Activated CD8-positive, alpha-beta memory T cell treated with anti-CD3 and anti-CD28 coated beads, Interleukin-2, amount 50 U/mL, for 4 hours (primary cell): ENCODE measurements at places on chromosomes 2 and 18.

GRCh38 chr2:230865307-230865765, 594 bp downstream of the ITM2C start:
- no peak for DNase-seq

DNA sequence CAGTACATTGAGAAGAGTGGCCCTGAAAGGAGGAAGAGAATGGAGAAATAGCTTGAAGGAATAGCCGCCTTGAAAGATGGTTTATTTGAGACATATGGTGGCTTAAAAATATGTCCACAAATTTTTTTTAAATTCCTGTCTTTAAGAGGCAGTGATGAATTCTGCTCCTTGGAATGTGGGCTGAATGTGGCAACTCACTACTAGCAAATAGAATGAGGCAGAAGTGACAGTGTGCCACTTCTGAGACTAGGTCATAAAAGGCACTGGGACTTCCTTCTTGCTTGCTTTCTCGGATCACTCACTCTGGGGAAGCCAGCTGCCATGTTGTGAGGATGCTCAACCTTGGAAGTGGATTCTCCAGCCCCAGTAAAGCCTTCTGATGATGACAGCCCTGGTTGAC, 67.0 kb downstream of the FAM161A start:
- DNase-seq = no peak

DNA sequence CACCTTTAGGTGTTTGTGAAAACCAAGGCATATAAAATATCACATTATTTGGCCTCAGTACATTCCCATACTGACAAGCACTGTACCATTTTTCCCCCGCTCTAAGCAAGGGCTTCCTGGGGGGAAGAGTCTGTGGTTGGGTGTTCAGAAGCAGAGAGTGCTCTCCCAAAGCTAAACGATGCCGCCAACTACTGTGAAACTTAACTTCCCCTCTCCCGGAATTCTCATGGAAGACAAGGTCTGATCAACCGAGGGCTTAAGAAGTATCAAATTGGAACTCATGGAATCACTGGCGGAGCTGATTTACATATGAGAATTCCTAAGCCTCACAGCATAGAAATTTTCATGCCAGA, 433 bp upstream of the MFF start:
- DNase-seq = no peak

GRCh38 chr2:62467100-62467474, 38.9 kb downstream of the TMEM17 start:
- DNase-seq = no peak

- DNase-seq = no peak
Observed at GRCh38 chr18:78496079-78496478, 483.5 kb upstream of the SALL3 start.

DNA sequence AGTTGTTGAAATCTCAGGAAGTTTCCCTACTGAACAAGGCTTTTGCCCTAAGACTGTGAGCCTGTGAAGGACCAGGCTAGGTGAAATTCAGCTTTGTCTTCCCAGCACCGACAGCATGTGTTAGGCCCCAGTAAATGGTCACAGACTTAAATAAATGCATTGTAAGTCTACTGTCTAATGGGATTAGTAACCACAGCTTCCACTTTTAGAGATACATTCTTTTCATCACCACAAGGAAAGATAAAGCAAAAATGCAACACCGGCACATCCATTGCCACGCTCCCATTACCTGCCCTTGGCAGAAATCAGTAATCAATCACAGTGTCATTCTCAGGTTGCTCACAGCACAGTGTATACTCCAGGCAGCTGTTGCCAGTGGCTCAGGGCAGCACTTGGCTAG, 59.3 kb downstream of the CRACDL start:
- DNase-seq = no peak

DNA sequence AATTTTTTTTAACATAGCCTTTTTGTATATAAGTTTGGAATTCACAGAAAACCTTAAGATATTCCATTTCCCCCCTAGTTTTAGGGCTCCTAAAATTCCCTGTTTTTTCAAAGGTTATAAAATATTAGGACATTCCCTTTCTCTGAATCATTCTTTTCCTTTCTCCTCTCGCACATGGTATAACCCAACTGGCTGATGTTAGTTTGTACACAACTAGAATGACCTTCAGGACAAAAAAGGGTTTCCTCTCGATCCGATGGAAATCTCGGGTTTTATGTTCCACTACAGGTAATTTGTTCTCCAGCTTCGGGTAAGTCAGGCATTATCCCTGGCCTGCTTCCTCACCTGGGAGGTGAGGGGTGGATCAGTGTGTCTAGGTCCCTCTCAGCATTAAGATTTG, 215.1 kb downstream of the LDLRAD4 start:
- DNase-seq = no peak

- DNase-seq = no peak
Observed at GRCh38 chr2:44055664-44056063, 59.9 kb upstream of the LRPPRC start.

GRCh38 chr18:33469699-33470098, 29.2 kb upstream of the CCDC178 start:
- no peak for DNase-seq

GRCh38 chr18:64377446-64377845, 228.6 kb upstream of the LINC00305 start:
- DNase-seq = no peak

GRCh38 chr2:70145851-70146739, 44.7 kb downstream of the C2orf42 start:
- no peak for DNase-seq

- DNase-seq = no peak
Observed at GRCh38 chr2:15176604-15177003, 384.5 kb downstream of the NBAS start.

DNA sequence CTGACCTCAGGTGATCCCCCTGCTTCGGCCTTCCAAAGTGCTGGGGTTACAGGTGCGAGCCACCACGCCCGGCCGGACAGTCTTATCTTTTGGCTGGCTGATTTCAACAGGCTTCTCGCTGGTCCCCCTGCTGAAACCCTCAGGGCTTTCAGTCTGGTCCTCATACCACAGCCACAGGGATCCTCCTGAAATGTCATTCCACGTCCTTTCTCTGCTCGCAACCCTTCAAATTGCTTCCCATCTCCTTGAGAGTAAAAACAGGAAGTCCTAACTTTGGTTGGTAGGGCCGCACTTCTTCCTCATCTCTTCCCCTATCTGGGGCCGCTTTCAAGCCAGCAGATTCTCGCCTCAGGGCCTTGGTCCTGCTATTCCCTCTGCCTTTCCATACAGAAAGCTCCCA, 1.4 kb upstream of the CAB39 start:
- no peak for DNase-seq

GRCh38 chr2:150802635-150803034, 315.2 kb upstream of the RND3 start:
- DNase-seq = no peak

- peak; percentile 24 for DNase-seq
Observed at GRCh38 chr2:88059979-88060906, 4.7 kb upstream of the KRCC1 start.

DNA sequence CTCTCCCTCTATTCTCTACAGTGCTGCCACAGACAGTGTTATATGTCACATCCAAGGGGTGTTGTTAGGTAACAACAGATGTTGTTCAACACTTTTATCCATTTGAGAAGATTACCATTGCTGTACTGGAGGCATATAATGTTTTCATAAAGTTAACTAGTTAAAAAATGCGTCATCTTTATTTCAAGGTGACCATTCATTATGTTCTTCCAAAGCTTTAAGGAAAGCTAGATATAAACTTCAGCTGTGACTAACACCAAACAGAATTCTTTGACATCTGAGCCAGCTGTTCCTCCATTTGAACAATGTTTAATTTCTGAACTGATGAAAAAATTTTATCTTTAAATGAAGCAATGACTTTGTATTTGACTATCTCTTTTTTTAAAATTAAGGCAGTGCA, 1099.6 kb upstream of the TMEFF2 start:
- no peak for DNase-seq

GRCh38 chr2:210169516-210170195, 1.6 kb downstream of the KANSL1L start:
- DNase-seq = no peak

DNA sequence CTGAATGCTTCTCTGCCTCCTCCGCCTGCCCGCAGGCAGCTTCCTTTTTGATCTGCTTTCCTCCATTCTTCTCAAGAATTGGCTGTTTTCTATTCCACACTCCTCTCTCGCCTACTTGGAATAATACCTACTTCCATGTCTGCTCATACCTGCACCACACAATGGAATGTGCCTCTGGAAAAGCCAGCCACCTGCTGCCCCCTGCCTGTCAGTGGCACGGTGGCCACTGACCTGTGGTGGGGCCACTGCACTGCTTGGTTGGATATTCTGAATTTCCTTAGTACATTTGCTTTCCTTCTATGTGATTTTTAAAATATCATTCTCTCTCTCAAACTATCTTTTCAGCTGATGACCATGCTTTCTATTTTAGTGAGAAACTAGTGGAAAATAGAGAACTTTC, 406.9 kb downstream of the DCDC2C start:
- DNase-seq = no peak

- DNase-seq = no peak
Observed at GRCh38 chr2:72824224-72824842, 1.5 kb downstream of the EXOC6B start.

GRCh38 chr2:37856101-37856751, 68.9 kb upstream of the RMDN2 start:
- no peak for DNase-seq

GRCh38 chr2:121372721-121373353, 87.8 kb upstream of the TFCP2L1 start:
- DNase-seq = no peak

- DNase-seq = no peak
Observed at GRCh38 chr2:102667072-102667471, 47.7 kb downstream of the SLC9A2 start.

GRCh38 chr18:78768221-78768620, 211.4 kb upstream of the SALL3 start:
- no peak for DNase-seq

DNA sequence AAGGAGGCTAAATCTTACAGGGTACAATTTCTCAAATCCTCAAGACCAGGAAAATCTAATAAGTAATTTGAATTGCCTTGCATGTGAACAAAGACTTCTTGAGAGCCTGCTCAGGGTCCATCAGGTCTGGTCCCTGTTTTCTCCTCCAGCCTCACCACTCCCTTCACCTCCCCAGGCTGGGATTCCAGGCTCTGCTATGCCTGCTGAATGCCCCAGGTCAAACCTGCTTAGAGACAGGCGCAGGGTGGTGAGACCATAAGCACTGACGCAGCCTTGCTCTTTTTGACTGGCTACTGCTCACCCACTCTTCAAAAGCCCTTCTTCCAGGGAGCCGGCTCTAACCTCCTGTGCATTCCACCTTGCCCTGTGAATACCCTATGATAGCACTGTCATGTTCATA, 356.4 kb upstream of the ACVR2A start:
- no peak for DNase-seq

- no peak for DNase-seq
Observed at GRCh38 chr2:45612285-45612684, 1.2 kb upstream of the SRBD1 start.

- no peak for DNase-seq
Observed at GRCh38 chr2:199339891-199340605, 117.7 kb downstream of the SATB2 start.

DNA sequence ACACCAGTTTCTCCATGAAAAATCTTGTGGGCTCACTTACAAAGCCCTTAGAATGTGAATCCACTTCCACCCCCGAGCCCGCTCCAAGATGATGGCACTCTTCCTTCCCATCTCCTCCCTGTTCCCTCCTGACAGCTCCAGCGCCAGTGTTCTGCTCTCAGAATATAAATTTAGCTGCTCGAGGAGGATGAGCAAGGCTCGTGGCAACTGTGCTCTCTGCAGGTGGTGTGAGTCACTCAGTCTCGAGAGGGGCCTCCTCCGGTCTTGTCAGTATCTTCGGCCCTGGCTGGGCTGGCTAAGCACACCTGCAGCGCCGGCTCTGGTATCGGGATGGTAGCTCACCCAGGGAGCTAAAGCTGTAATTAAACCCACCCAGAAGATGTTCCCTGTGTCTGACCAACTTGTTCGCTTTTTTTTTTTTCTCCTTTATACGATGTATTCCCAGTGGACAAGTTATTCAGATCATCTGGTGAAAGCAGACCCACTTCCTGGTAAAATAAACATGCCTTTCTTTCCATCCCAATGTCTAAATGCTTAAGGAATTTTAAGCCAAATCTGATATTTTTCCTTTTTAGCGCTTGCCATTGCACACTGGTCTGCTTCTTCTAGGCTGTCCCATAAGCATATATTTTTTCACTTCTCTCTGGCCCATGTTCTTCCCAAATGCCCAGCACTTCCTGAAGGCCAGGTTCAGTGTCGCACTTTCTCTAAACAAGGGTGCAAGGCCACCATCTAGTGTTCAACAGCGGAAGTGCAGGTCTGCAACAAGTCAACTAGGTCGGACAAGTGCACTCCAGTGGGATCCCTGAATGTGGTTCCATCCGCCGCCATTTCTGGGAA, 31.4 kb upstream of the YPEL5 start:
- DNase-seq = peak; percentile 62

DNA sequence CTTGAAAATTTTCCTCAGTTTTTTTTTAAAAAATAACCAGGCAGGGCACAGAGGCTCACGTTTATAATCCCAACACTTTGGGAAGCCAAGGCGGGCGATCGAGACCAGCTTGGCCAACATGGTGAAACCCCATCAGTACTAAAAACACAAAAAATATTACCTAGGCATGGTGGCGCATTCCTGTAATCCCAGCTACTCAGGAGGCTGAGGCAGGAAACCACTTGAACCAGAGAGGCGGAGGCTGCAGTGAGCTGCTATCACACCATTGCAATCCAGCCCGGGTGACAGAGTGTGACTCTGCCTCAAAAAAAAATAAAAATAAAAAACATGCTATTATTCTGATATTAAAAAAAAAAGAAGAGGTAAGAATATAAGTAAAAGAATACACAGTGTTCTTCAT, 191.0 kb downstream of the ZEB2 start:
- DNase-seq = no peak

DNA sequence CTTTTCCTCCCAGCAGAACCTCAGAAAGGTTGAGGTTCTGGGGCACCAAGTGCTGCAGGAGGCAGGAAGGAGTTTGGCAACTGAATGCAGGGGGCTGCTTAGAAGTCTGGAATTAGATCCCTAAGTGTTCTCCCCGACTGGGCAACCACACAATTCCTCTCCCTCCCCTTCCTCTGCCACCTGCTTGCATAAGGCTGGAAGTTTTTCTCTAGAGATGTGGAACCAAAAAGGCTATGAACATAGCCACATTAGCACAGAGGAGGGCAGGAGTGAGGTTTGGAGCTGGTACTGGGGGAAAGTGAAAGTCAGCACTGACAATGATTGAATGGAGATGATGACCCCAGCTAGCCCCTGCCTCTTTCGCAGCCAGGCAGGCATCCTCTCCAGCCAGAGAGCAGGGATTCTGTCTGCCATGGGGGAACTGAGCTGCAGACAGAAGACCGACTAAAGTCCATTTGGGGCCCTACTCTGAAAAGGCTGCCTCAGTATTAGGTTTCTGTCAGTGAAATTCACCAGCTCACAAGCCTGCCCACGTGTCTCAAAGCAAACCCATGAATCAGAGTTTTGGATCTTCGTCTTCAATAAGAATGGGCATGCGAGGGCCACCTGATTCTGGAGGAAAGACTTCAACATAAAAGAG, 87.9 kb upstream of the ITGA6 start:
- no peak for DNase-seq

GRCh38 chr2:151761687-151762086, 27.4 kb upstream of the NEB start:
- no peak for DNase-seq

GRCh38 chr18:47930199-47930930, at the start of gene SMAD2:
Gene SMAD2 (minus strand): TSS chr18:47930659. CDS start chr18:47896756, 33,903 bp downstream.
- DNase-seq = peak; percentile 80
